Activated CD4-positive, alpha-beta T cell treated with anti-CD3 and anti-CD28 coated beads, Interleukin-2, amount 10 ng/mL, durations not matched to agents 7 days and 5 days (primary cell): ENCODE measurements at places on chromosomes 12 and 14. TPM values are rescaled to one million over a fixed set of nuclear protein-coding genes. Genes with fewer than 3 reads are reported as not detected.

DNA sequence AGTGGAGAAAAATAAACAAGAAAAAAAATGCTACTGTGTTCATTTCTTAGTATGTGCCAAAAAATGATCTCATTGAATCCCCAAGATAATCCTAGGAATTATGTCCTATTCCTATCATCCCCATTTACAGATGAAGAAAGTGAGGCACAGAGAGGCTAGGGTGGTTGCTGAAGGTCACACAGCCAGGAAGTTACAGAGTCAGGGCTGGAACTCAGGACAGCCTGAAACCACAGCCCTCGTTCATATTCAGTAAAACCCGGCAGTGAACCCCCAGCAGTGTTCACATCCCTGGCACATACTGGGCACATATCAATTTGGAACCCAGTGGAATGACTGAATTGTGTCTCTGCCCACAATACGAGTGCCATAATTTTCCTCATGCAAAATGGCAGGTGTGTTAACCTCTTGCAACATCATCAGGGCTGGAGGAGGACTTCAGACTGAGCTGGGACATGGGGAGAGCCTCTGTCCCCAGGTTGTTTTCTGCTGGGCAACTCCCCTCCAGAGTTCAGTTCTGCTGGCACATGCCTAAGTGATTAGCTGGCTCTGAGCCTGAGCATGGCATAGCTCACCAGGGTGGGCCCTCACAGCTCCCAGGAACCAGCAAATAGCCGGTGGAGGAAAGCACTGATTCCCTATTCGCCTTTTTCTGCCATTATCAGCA is 2.0 kb upstream of the PPP1CC start:
- DNase-seq, result no peak

DNA sequence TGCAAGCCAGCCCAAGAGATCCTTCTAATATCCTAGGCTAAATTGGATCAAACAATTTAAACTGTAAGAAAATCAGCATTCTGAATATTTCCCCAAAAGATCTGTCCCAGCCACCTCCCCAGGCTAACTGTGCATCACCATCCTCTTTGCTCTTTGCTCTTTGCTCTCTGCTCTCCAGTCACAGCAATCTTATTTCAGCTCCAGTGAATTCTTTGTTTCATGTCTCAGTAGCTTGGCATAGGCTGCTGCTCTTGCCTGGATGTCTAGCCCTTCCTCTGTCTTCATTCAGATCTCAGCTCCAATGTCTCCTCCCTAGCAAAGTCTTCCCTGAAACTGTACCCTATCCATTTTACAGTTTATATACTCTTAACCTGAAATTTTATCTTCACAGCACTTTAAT is 399.8 kb upstream of the USP15 start:
- no peak for DNase-seq

DNA sequence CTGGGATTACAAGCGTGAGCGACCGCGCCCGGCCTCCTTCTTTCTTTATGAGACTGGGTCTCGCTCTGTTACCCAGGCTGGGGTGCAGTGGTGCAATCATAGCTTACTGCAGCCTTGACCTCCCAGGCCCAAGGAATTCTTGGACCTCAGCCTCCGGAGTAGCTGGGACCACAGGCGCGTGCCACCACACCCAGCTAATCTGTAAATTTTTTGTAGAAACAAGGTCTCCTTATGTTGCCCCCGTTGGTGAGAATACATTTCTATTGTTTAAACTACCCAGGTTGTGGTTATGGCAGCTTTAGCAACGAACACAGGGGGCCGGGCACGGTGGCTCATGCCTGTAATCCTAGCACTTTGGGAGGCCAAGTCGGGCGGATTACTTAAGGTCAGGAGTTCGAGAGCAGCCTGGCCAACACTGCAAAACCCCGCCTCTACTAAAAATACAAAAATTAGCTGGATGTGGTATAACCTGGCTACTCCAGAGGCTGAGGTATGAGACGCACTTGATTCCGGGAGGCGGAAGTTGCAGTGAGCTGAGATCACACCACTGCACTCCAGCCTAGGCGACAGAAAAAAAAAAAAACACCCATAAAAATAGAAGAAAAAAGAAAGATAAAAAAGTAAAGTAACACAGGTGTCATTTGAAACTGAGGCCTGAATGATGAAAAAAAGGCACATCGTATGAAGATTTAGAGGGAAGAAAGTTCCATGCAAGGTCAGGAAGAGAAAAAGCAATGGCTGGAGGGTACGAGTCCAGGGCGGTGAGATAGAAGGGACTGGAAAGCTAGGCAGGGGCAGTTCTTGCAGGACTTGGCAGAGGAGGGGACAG is 977 bp upstream of the TMEM120B start:
- DNase-seq, result peak; percentile 50

GRCh38 chr14:23041729-23042128 is 283 bp upstream of the PSMB11 start:
- no peak for DNase-seq

GRCh38 chr12:68131867-68132414 is 27.6 kb downstream of the IFNG start:
- DNase-seq, result no peak

DNA sequence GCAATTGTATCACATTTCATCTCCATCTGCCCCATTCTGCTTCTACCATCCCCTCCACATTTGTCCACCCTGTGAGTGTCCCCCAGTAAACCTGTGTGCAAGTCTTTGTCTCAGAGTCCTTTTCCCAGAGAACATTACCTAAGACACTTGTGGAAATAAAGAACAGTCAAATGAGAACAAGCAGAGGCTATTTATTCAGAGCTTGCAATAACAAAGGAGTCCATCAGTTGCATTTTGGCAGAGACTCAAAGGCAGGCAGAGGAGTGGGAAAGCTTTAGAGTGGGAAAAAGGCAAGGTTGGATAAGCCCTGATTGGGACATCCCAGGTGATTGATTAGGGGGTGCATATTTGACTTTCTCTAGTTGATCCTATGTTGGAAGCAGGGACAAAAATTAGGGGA is 18.2 kb upstream of the PPFIBP1 start:
- no peak for DNase-seq

DNA sequence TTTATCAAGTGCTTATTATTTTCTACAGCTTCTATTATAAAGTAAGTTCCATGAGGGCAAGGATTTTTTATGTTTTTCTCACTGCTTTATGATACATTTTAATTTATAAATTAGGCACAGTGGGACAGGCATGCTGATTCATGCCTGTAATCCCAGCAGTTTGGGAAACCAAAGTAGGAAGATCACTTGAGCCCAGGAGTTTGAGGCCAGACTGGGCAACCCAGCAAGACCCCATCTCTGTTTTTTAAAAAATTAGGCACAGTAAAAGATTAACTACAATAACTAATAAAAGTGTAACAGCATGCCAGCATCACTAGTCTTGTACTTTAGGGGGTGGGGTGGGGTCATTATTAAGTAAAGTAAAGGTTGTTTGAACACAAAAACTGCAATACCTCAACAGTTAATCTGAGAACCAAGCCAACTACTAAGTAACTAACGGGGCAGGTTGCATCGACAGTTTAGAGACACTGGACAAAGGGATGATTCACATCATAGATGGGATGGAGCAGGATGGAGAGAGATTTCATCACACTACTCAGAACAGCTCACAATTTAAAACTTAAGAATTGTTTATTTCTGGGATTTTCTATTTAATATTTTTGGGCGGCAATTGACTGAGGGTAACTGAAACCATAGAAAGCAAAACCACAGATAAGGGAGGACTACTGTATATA is 119.5 kb downstream of the PLEKHA5 start:
- DNase-seq, result no peak

- no peak for DNase-seq
Measured at GRCh38 chr12:47107926-47108325, 28.2 kb upstream of the AMIGO2 start.

DNA sequence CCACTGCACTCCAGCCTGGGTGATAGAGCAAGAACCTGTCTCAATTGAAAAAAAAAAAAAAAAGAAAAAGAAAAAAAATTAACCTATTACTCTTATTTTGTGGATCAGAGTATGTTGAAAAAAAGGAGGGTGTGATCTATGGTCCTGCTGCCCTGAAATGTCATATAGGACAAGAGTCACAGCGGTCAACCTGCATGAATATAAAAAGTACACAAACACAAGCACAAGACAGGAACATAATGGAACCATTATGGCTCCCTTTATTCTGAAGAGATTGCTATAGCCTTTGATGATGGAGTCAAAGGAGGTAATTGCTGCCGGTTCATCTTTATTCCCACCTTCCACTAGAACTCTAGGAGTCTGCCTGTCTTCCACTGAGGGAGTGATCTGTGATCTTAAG is 96.9 kb downstream of the NTN4 start:
- no peak for DNase-seq

DNA sequence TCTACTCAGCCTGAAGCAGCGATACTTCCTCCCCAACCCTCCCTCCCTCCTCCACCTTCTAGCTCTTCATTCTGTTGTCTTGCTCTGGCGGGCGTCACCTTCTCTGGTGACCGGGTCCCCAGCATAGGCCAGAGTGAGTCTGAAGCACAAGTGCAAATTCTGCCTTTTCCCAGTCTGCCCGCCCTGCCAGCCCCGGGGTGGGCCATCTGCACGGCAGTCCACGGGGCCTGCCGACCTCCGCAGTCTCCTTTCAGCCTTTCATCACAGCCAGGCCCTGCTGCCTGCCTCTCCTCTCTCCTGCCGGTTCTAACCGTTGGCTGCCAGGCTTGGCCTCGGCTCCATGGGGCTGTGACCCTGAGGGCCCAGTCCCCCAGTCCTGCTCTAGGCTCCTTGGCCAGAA is 58.7 kb downstream of the TESC start:
- DNase-seq, result no peak

GRCh38 chr12:95216711-95217376 is 423 bp downstream of the FGD6 start:
- no peak for DNase-seq

- no peak for DNase-seq
Measured at GRCh38 chr12:62214846-62215245, 45.4 kb upstream of the USP15 start.

DNA sequence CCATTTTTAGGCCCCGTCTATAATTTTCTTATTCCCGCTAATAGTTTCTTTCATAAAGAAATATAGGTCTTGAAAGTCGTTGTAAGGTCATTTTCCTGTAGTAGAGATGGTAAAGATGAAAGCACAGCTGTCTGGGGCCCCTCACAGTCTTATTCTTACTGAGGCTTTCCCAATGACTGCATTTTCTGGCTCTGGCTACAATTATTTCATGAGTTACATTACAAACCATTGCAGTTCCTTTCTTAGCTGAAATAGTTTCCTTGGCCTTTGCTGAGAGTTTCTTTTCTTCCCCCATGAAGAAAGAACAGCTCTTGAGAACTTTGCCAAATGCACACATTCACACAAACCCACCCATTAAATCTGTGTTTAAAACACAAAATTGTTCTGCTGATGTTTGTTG is 113.0 kb downstream of the DYRK2 start:
- DNase-seq, result no peak

DNA sequence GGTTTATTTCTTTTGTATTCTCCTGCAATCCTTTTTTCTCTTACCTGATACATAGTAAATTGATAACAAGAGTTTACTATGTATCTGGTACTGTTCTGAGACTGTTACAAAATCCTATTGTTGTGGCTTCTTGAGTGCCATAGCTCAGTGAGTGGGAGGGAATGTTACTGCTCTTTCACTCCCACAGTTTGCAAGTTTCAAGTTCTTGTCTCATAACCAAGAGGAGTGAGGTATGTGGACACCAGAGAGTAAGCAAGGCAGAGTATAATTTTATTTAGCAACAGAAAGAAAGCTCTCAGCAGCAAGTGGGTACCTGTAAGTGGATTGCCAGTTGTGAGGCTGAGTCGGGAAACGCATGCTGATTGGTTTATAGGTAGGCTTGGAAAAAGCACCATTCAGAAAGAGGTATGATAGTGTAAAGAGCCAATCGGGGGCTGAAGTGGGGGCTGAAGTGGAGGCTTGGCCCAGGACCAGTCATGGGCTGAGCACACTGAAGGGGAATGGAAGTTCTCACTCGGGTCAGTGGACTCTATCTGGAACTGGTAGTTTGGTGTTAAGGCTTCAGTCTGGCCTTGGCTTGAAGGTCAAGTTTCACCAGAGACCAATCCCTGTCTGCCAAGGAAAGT is 850.8 kb downstream of the TMTC2 start:
- no peak for DNase-seq

GRCh38 chr12:89316705-89317139 is 35.6 kb downstream of the DUSP6 start:
- DNase-seq, result no peak

DNA sequence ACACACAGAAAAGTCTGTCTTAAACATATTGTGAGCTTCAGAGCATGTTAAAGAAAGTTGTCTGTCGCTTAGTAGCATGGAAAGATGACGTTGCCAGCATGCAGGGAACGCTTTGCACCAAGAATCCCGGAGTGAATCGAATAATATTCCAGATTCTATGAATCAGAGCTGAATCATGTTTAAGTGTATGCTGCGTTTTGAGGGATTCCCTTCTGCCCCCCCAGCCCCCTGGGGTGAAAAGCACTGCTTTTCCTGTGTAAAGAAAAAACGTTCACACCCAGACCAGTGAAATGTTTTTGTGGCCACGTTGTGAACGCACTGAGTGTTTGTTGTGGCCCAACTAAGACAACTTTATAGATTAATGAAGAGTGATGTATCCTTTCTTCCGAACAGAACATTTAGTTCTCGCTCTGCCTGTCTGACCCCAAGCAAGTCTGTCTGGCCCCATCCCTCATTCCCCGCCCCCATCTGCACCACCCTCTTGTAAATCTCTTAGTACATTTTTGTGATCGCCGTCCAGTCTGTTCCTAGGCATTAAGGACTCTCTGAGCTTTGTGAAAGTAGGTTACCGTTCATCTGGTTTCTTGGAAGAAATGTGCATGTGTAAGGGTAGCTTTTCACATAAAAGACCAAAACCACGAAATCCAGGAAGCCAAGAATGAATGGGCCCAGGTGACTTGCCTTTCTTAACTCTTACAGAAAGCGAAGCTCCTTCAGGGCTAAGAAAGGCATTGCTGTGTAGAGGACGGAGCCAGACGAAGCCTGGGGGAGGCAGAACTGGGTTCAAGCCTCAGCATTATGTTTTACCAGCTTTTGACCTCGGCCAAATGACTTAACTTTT is 103.0 kb downstream of the SAMD4A start:
- peak; percentile 20 for DNase-seq

GRCh38 chr12:102010265-102010994 is 51.4 kb downstream of the WASHC3 start:
- DNase-seq, result no peak

GRCh38 chr12:48023386-48023785 is 19.1 kb upstream of the COL2A1 start:
- no peak for DNase-seq

- DNase-seq, result peak; percentile 17
Measured at GRCh38 chr12:92133171-92133570, 12.5 kb downstream of the BTG1 start.

The GPR84 gene
- 0.15 TPM for total RNA-seq

The OS9 gene
- 142 TPM for total RNA-seq

The CCDC85C gene
- total RNA-seq, result 10.0 TPM

The BICD1 gene
- 20.2 TPM for total RNA-seq

The TBX3 gene
- not detected for total RNA-seq

The RAD51AP1 gene
- total RNA-seq, result 48.2 TPM

The GYS2 gene
- total RNA-seq, result not detected

The SYCP3 gene
- total RNA-seq, result 0.75 TPM

The TAS2R43 gene
- 1.9 TPM for total RNA-seq

The NPFF gene
- total RNA-seq, result not detected

The KLHL33 gene
- 0.17 TPM for total RNA-seq
